Mesenteric fat pad (tissue), 1 donor: ENCODE measurements at places on chromosomes 7 and 10. TPM values are rescaled to one million over a fixed set of nuclear protein-coding genes. Genes with fewer than 3 reads are reported as not detected.
A peak's percentile ranks its signal among the peaks of the same experiment; 100 is the strongest.

DNA sequence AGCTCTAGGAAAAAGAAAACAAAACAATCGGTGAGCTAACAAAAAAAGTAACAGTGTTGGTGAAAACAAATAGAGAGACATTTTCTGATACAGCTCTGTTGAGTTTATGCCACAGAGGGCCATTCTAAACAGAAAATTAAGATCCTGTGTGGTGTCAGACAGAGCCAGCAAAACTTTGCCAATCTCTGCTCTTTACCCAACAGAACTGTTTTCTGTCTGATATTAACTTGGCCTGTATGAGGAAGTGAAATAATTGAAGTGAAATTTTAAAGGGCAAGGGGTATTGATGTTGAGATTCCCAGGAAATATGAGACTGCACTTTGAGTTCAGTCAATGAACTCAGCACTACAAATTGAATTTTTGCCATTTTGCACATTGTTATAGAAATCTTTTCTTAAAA, 101.0 kb downstream of the AOAH start:
- no peak for DNase-seq

- DNase-seq = no peak
These were observed 22.2 kb upstream of the AASS start for GRCh38 chr7:122166275-122166674.

GRCh38 chr10:84291384-84291783, 37.0 kb upstream of the CCSER2 start:
- DNase-seq = no peak

DNA sequence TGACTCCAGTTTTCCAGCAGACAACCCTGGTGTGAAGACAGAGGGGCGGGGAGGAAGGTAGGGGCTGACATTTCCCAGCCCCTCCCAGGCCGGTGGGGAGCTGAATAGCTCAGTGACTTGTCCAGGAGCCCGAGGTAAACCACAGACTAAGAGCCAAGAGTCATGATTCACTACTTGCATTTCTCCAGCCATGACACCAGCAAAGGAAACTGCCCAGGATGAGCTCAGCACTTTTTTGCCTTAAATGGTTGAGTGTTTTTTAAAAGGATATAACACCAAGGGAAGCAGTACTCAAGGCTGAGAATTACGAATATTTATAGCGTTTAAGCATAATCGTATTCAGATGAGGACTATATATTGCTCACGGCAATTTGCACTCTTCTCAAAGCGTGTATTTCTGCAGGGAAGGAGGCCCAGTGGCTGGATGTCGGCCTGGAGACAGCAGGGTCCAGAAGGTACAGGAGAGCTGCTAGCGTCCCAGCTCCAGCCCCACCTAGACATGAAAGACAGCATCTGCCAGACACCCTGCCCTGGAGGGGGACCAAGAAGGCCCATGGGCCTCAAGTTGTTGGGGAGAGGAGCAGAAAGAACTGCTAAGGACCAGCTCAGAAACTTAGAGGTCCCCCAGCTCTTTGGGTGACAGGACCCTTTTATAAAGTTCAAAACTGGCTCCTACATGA, 141.4 kb downstream of the GRID1 start:
- DNase-seq = no peak

GRCh38 chr7:67590649-67591048, 594.0 kb downstream of the TYW1 start:
- no peak for DNase-seq

DNA sequence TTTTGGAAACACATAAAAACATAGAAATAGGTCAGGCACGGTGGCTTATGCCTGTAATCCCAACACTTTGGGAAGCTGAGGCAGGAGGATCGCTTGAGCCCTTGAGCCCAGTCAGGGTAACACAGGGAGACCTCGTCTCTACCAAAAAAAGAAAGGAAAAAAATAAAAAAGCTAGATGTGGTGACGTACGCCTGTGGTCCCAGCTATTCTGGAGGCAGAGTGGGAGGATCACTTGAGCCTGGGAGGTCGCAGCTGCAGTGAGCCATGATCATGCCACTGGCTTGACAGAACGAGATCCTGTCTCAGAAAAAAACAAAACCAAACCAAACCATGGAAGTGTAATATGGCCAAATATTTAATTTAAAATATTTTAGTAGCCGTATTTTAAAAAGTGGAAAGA, 55.6 kb downstream of the MCU start:
- DNase-seq = no peak

DNA sequence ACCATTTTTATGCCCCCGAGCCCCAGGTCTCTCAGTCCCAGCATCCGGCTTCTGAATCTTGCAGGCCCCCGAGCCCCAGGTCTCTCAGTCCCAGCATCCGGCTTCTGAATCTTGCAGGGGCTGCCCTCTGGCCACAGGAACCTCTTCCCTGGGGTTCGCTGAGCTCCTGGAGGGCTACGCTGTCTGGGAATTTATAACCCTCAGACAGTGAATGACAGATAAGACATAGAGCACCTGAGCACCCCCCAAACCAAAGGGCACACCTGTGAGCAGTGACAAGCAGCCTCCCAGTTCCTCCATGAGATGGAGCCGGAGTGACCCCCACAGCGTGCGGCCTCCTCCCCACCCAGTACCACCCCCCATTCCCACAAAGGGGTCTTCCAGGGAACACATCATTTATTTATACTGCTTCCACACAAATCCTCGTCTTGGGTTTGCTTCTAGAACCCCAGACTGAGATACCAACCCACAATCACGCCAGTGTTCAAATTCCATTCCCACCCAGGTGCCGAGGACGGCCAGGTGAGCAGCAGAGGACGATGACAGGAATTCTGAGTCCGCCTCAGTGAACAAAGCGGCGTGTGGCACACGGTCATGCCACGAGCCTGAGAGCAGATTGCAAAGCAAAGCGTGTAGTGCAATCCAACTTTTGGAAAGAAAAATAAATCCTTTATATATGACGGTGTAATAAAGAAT, 57.7 kb upstream of the FAM20C start:
- DNase-seq = peak; percentile 41

DNA sequence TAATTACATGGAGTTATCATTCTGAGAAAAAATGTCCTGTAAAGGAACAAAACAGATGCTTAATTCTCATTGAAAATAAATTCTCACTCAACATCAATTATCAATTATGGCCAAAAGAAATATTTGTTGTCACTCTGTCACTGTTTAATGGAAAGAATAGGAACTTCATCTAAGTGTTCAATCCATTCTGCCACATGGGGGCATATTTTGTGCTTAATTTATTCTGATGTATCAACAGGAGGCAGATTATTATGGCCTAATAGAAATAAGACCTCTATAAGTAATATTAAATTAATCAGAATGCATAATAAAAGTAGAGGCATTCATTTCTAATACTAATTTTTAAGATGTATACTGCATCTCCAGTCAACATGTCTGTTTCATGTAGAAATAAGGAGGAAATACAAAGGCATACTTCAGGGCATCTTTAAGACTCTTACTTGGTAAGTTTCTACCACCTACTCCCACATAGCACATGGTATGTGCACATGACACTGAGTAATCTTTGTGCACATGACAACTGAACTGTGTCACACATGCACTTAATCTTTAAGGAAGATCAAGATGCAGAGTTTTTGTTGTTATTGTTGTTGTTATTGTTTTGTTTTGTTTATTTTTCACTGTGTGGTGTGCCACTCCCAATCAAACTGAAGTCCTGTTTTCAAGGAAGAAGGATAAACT, 420.4 kb upstream of the SEMA3A start:
- DNase-seq = no peak

- no peak for DNase-seq
These were observed 909.4 kb downstream of the GRID1 start for GRCh38 chr10:85457191-85457590.

- DNase-seq = no peak
These were observed 88.5 kb downstream of the ST7 start for GRCh38 chr7:117041822-117042221.

DNA sequence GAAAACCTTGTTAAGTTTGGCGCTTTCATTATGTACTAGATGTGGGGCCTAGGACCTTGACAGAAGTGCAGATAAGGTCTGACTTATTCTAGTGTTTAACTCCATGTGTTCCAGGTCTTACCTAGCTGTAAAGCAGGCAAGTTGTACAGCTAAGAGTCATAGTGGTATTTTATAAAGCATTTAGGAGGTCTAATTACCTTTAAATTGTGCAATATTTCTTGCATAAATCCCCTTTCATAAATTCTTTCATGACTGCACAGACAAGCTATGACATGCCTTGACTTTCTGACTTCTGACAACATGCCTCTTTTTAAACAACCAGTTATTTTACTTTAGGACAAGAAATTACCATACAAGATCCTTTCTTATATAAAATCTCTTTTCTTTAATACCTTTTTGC, 151.6 kb upstream of the VSTM2A start:
- no peak for DNase-seq

DNA sequence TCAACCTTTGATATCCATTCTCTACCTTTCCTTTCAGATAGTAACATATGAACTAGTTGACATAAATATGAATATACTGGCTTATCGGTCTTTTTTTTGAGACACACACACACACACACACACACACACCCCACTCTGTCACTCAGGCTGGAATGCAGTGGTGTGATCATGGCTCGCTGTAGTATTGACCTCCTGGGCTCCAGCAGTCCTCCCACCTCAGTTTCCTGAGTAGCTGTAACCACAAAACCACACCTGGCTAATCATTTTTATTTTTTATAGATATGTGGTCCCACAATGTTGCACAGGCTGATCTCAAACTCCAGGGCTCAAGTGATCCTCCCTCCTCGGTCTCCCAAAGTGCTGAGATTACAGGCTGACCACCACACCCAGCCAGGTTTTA, 14.2 kb upstream of the NT5C3A start:
- no peak for DNase-seq

- no peak for DNase-seq
These were observed 25.8 kb downstream of the TMEM120A start for GRCh38 chr7:75968561-75969001.

- no peak for DNase-seq
These were observed 122.8 kb upstream of the CTTNBP2 start for GRCh38 chr7:117995850-117996650.

DNA sequence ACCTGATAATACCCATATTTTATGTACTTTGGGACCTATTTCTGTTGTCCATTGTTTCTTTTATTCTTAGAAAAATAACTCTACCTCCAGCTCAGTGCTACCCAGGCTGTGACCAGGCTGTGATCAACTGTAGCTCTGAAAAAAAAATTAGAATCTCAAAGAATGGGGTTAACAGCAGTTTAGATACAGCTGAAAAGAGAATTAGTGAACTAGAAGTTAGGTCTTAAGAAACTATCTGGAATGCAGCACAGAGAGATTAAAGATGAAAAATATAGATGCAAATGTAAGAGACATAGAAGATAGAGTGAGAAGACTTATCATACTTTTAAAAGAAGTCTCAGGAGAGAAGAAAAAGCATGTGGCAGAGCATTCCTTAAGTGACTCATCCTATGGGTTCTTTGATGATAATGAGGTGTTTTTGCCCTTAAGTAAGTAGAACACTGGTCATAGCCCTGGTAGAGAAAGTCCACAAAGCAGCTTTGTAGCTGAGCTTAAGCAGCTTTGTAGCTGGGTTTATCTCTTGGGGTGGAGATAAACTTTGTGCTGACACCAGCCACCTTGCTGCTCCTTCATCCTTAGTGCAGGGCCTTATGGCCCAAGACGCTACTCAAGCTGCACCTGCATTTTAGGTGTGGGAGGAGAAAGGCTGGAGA, 27.3 kb upstream of the SFRP5 start:
- DNase-seq = no peak

- DNase-seq = no peak
These were observed 54.2 kb downstream of the SLC39A12 start for GRCh38 chr10:18005781-18006456.

DNA sequence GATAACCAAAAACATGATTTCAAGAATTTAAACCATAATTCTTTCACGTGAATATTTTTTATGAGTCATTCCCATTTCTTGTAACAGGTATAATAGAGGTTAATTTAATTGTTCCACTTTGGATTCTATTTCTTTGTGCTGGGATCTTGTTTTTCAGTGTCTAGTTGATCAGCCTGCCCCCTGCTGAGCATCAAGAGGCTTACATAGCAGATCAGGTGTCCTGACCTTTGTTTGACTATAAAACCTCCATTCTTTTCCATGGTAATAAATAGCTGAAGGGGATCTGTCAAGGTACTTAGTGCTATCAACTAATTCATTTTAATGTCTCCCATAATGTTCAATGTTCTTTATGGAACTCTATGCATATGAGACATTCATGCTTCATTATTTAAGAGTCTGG, 4.9 kb downstream of the COL17A1 start:
- DNase-seq = no peak

DNA sequence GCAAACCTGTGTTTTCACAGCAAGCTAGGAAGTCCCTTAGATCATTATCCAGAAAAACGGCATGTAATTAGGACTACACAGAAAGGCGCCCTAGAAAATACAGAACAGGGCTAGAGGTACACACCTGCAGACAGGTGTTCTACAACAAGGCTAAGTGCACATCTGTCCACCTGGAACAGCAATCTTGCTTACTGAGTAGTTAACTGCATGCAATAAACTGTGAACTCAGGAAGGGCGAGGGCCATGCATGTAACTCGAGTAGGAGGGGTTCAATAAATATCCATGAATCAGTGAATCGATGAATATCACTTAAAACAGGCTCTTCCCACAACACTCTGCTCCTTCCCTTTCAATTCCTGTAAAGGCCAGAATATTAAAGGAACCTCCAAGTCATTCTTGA, 22.0 kb downstream of the FAM171A1 start:
- DNase-seq = peak; percentile 28

DNA sequence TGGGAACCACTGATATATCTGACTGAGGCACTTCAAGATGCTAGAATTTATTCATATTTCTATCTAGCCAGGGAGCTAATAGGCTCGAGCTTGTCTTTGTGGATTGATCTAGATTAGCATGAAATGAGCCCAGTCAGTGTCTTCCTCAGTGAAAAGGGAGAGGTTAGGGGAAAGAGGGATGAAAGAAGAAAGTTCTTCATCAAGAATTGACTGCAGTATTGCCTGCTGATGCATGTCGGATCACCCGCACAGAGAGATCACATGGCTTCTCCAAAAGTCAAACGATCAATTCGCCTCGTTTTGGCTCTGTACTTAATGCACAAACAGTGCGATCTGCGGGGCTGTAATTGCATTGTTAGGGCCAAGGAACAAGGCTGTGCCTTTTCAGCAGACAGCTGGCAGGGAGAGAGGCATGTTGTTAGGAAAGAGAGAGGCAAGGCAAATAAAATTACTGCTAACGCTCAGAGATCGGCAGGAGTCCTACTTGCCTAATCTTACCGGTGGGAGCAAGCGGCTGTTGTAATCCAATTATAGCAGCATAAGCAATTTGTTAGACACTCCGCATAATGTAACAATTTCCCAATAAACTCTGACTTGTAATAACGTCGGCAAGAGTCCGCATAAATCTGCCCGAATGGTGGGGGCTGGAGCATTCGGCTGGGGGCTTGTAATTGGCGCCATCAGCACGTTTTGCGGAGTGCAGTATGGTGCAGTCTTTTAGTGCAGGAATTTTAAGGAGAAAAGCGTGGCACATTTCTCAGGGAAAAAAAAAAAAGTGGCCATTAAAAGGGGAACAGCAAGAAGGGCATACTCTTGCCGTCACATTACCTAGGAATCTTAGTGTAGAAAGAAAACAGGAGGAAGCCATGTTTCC, 102.1 kb downstream of the POLL start:
- DNase-seq = no peak

Gene RADIL
- 6.1 TPM for total RNA-seq

Gene CPA2
- 2.2 TPM for total RNA-seq

Gene CDNF
- 1.4 TPM for total RNA-seq

Gene COL28A1
- 0.22 TPM for total RNA-seq

Gene ZNF25
- total RNA-seq = 17.1 TPM

Gene BLVRA
- 82.4 TPM for total RNA-seq

Gene CFAP43
- total RNA-seq = 0.06 TPM
